Airway epithelial cell (primary cell): ENCODE measurements at places on chromosomes 1 and 21. TPM values are rescaled to one million over a fixed set of nuclear protein-coding genes. Genes with fewer than 3 reads are reported as not detected.

Gene FCGR2B
- not detected in 2 replicates for total RNA-seq

Gene RPE65
- total RNA-seq: not detected in 2 replicates

Gene S100A9
- total RNA-seq: 4,961 and 5,057 TPM in 2 replicates

Gene COL24A1
- not detected in 2 replicates for total RNA-seq

Gene MNDA
- not detected in 2 replicates for total RNA-seq

Gene MYCL
- total RNA-seq: 9.7 and 12.2 TPM in 2 replicates

Gene LAMB3
- total RNA-seq: 652 and 749 TPM in 2 replicates

Gene KCNJ15
- 21.1 and 27.5 TPM in 2 replicates for total RNA-seq

Gene TMEM167B
- total RNA-seq: 14.2 TPM in 2 replicates

Gene SDE2
- 13.0 and 18.5 TPM in 2 replicates for total RNA-seq

Gene POLR3C
- 21.5 and 26.1 TPM in 2 replicates for total RNA-seq

Gene ATPAF1
- 36.5 and 48.3 TPM in 2 replicates for total RNA-seq

Gene AURKAIP1
- 213 and 230 TPM in 2 replicates for total RNA-seq

Gene FAM72A
- total RNA-seq: 5.1 and 7.1 TPM in 2 replicates

Gene FLVCR1
- total RNA-seq: 4.6 and 6.8 TPM in 2 replicates

Gene GPR161
- total RNA-seq: 8.5 and 11.8 TPM in 2 replicates

Gene FAM177B
- total RNA-seq: not detected in 2 replicates

Gene CHRNB2
- not detected in 2 replicates for total RNA-seq

Gene CASZ1
- 11.8 and 36.1 TPM in 2 replicates for total RNA-seq

Gene RAD54L
- total RNA-seq: 9.7 and 33.1 TPM in 2 replicates

Gene AGT
- total RNA-seq: not detected in 2 replicates

Gene L1TD1
- total RNA-seq: 0.74 and 1.1 TPM in 2 replicates

Gene ANGPTL1
- total RNA-seq: not detected in 2 replicates

Gene DMBX1
- not detected in 2 replicates for total RNA-seq

Gene LCE1D
- not detected in 2 replicates for total RNA-seq

Gene DDAH1
- 5.5 and 6.7 TPM in 2 replicates for total RNA-seq

Gene OBSCN
- 1.3 and 4.0 TPM in 2 replicates for total RNA-seq

Gene LDLRAD1
- 0.35 and 0.42 TPM in 2 replicates for total RNA-seq
